ENCODE measurements at places on chromosomes 4 and X. TPM values are rescaled to one million over a fixed set of nuclear protein-coding genes. Genes with fewer than 3 reads are reported as not detected.

GRCh38 chr4:72295966-72296557 is 264.3 kb downstream of the NPFFR2 start:
- H3K27me3 ChIP-seq, result peaks cover 21% of the 10 kb centered on the region
- no peak overlapping the region for H3K4me3 ChIP-seq
- DNase-seq, result no peak
- no peaks in the 10 kb centered on the region for H3K36me3 ChIP-seq

DNA sequence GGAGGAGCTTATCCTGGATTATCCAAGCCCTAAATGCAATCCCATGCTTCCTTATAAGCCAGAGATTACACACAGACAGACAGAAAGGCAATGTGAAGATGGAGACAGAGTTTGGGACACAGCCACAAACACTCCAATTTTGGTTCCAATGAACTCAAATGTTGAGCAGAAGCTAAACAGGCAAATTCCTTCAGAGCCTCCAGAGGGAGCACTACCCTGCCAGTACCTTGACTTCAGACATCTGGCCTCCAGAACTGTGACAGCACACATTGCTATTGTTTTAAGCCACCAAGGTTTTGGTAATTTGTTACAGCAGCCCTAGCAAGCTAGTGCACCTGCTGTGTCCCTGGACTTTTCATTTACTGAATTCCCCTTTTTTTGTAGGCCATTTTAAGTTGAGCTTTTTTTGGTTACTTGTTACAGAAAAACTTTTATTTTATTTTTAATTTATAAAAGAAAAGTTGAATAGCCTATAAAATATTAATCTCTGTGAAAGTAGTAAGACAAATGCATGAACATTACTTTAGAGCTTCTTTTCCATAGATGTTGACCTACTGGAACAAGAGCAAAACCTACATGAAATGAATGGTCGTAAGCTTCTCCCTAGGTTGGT is 33.4 kb upstream of the SRD5A3 start:
- H3K4me1 ChIP-seq, result no peaks in the 10 kb centered on the region
- no peaks in the 10 kb centered on the region for H3K36me3 ChIP-seq
- peak overlapping the region; percentile 21 for H3K27ac ChIP-seq
- no peak for DNase-seq
- H3K4me3 ChIP-seq, result no peak overlapping the region

- H3K27me3 ChIP-seq, result no peaks in the 10 kb centered on the region
- DNase-seq, result no peak
- peaks cover 38% of the 10 kb centered on the region for H3K4me1 ChIP-seq
Observed at GRCh38 chr4:1715002-1715758, 3.1 kb upstream of the SLBP start.

GRCh38 chr4:175806727-175807126 is 5.3 kb downstream of the GPM6A start:
- H3K27me3 ChIP-seq, result no peaks in the 10 kb centered on the region
- no peak for DNase-seq
- no peaks in the 10 kb centered on the region for H3K4me1 ChIP-seq
- no peak overlapping the region for H3K27ac ChIP-seq
- no peak overlapping the region for H3K4me3 ChIP-seq

GRCh38 chr4:142092941-142093340 is 456.6 kb downstream of the IL15 start:
- no peaks in the 10 kb centered on the region for H3K4me1 ChIP-seq
- no peak overlapping the region for H3K27ac ChIP-seq
- no peak overlapping the region for H3K4me3 ChIP-seq
- no peaks in the 10 kb centered on the region for H3K27me3 ChIP-seq
- DNase-seq, result no peak
- no peaks in the 10 kb centered on the region for H3K36me3 ChIP-seq

Gene ING2
- 7.7 TPM for total RNA-seq

Gene CTAG1A
- total RNA-seq, result not detected

Gene GAGE13
- total RNA-seq, result not detected

Gene SAP30
- 14.4 TPM for total RNA-seq

Data from natural killer cell treated with Interleukin-12 subunit alpha and Interleukin-12 subunit beta and Interleukin-15 and Interleukin-18, amount 100 ng/mL, for 72 hours (primary cell).